NCI-H2107 (cell line): ENCODE measurements at places on chromosomes 7 and 10.

DNA sequence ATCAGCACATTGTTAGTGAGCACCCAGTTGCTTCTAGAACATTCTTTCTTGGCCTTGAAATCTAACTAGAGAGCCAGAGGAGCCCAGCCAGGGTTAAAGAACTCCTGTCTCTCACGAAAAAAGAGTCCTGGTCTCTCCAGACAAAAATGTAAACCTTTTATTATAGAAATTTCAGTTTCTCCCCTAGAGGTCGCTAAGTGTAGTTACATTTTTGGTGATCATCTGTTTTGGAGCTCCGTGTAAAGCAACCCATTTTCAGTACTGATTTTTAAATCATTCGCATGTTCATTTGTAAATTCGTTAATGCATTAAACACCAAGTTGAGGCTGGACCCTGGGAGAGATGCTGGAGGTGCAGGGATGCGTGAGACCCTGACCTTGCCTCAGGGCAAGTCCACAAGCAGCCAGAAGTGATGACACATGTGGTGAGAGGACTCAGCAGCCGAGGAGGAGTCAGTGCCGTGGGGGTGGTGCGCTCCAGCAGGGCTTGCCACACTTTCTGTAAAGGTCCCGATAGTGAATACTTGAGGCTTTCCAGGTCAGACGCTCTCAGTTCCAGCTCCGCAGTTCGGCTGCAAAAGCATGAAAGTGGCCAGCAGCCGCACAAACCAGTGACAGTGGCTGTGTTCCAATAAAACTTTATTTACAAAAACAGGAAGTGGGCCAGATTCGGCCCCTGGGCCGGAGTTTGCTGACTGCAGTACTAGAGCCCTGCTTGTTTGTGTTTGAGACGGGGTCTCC lies 578.6 kb upstream of the FOXK1 start:
- DNase-seq: no peak

DNA sequence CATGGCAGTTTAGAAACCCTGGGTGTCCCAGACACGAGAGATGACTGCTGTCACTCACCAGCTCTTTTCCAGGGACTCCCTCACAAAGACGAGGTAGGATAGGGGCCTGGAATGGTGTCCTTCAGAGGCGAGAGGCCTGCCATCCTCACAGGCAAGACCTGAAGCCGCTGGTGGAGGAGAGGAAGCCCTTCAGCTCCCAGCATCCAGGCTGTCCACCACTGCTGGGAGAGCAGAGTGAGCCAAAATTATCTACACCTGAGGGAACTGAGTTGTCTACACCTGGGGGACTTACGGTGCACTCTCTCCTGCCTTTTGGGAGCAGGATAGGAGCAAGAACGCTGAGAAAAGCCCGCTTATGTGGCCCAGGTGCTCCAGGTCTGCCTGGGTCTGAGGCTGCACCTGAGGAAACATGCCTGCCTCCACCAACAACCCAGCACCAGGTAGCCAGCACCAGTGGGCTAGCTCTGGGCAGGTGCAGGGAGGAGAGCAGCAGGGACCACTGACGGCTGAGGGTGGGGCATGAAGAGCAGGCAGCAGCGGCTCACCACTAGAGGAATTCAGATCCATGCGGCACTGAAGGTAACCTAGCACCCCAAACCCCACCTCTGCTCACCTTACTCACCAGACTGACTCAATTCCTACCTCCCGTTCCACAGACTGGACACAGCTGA lies 357.2 kb downstream of the SH2D4B start:
- DNase-seq: no peak

GRCh38 chr10:21285742-21286331 lies 239.6 kb downstream of the SKIDA1 start:
- no peak for DNase-seq

- DNase-seq: no peak
Observed at GRCh38 chr7:135697276-135698049, 30.5 kb downstream of the SLC13A4 start.

GRCh38 chr10:70583669-70584037 lies 18.9 kb downstream of the PRF1 start:
- no peak for DNase-seq

- no peak for DNase-seq
Observed at GRCh38 chr10:54800741-54801421, at the start of gene PCDH15. PCDH15 (minus strand) TSS chr10:54801231; CDS start chr10:54664262, 136,969 bp downstream.

DNA sequence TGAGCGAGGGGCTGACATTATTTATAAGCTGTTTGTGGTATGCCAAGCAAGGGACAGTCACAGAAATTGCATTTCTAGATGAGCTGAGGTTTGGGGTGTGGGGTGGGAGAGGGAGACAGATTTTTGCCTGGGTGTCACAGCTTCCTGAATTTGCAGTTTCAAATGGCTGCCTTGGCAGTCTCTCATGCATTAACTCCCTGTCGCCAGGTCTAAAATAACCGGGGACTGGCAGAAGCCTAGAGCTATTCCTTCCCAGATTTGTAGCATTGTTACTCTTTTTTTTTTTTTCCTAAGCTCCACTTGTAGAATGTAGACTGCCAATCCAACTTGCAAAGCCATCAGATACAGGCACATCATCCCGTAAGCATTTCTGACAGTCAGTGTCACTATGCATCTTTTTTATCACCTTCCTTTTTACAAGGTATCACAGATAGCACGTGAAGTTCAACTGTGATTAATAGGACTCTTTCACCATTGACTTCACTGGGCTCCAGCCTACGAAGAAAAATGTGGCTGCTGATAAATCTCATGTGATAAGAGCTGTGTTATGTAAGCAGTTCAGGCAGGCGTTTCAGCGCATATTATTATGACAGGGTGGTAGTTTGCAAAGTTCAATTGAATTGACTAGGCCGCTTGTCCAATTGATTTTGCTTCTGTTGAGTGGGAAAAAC lies 130.7 kb upstream of the CELF2 start:
- DNase-seq: no peak
